ENCODE measurements at places on chromosomes 12 and 14. TPM values are rescaled to one million over a fixed set of nuclear protein-coding genes. Genes with fewer than 3 reads are reported as not detected.
A peak's percentile ranks its signal among the peaks of the same experiment; 100 is the strongest.

DNA sequence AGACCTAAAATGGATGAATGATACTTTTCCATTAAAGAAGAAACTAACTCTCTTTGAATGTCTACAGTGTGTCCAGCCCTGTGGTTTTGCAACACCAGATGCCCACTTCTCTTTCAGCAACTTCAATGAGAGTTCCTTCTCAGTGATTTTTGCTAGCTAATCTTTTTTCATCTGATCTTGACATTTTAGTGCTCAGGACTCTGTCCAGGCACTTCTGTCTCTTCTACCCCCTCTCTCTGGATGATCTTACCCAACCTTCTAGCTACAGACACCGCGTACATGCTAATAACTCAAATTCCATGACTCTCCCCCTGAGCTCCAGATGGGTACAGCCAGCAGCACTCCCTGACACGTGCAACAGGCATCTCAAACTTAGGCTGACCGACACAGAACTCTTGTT, 161.1 kb upstream of the FOXN3 start:
- no peak for DNase-seq

DNA sequence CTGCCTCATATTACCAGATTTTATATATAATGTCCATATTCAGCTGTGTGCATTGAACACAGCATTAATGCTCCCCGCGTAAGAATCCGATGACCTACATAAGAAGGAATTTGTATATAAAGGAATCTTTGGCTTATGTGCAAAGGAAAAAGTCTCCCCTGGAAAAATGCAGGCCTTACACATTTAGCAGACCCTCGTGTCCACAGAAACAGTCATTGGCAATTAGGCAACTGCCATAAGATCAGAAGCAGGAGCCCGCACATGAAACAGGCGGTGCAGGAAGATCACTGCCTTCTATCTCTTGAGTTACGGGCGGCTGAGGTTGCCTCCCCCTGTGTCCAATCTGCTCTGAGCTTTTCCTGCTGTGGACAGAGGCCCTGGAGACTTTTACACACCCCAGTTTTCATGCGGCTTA, 63.2 kb upstream of the RFX4 start:
- no peak for DNase-seq

DNA sequence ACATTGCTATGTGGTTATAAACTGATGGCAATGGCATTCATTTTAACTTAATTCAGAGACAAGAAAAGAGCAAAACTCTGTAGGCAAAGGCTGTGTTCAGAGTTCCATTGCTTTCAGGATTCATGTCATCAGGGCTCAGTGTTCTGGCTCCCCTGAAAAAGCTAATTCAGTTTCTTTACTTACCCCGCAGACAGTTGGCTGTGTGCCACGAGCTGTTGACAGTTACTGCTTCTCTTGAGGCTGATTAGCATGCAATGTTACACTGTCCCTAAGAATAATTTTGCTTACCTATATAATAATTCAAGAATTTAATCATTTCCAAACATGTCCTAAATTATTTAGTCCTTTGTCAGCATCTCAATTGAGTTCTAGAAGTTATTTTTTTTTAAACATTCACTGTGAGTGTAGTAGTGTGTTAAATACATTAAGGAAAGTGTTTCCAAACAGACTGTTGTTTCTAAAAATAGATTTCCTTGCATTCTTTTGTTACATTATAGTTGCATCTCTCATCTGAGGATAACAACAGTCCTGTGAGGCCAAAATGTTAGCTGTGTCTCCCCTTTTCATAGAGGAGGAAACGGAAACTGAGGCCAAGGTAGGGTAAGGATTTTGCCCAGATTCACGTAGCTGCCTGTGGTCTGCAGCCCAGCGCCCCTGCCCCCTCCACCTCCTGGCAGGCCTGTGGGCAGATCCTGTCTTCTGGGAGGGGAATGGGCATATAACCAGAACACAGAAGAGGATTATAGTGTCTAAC, 98.6 kb downstream of the PELI2 start:
- DNase-seq, result no peak

- DNase-seq, result no peak
Measured at GRCh38 chr12:122825773-122826724, 9.2 kb upstream of the HIP1R start.

Gene PRORP
- total RNA-seq, result 44.9 TPM

DNA sequence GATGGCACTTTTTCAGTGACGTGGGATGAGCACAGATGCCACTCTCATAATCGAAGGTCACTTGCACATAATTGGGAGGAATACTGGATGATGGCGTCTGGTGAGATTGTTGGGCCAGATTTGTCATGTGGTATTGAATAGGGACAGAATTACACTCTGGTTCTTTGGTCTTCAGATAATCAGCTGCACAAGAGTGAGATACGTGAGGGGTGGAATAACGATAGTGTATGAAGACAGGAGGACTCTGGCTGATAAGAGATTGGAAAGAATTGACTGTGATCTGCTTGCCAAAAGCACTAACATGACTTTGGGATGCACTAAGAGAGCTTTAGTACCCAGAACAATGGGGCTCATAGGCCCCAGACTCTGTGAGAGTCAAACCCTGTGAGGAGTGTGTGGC, 7.0 kb upstream of the RABGGTA start:
- DNase-seq, result no peak

Gene RITA1
- total RNA-seq, result 14.7 TPM

GRCh38 chr14:38528582-38528981, 272.7 kb upstream of the CLEC14A start:
- DNase-seq, result no peak

DNA sequence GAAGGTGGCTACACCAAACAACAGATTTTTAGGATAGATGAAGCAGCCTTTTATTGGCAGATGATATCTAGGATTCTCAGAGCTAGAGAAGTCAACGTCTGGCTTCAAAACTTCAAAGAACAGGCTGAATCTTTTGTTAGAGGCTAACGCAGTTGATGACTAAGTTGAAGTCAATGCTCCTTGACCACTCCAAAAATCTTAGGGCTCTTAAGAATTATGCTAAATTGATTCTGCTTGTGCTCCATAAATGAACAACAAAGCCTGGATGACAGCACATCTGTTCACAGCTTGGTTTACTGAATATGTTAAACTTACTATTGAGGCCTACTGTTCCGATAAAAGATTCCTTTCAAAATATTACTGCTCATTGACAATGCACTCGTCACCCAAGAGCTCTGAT, 13.0 kb upstream of the CDKN3 start:
- DNase-seq, result no peak

- no peak for DNase-seq
Measured at GRCh38 chr12:115968211-115968610, 309.3 kb downstream of the MED13L start.

Gene HECTD4
- 39.4 TPM for total RNA-seq

DNA sequence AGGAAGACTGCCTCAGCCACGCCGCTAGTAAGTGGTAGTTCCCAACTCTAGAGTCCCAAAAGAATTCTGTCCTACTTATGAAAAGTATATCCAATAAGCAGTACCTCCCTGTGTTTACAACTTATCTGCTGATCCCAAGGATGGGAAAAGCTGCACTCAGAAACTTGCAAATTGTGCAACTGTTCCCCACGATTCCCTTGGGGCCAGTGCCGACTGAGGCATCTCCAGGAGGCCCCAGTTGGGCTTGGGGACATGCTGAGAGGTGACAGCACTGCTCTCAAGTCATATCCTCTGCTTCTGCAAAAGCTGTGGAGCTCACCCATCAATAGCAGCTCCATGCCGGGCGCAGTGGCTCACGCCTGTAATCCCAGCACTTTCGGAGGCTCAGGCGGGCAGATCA, 23.7 kb downstream of the SPRING1 start:
- no peak for DNase-seq

GRCh38 chr14:91047174-91047753, 13.2 kb downstream of the RPS6KA5 start:
- no peak for DNase-seq

DNA sequence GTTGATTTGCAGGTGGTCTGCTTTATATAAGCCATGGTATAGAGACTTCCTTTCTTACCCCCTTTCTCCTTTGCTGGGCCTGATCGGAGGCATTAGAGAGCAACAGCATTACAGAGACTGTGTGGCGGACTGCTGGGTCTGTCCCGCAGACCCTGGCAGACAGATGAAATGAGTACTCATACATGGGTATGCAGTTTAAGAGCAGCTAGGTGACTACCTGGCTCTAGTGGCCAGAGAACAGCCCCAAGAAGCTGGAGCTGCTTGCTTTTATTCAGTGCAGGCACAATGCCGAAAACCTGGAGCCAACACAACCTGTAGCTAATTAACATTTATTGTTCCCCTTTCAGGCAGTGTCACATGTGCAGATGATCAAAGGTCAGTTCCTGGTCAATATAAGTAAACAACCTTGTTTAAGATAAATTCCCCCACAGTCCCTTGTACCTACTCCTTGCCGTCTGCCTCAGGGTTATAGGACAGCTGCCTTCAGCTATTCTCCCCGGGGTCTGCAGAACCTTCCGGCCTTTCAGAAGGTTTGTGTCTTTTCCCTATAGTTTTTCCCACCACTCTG, 160.0 kb downstream of the TRHDE start:
- no peak for DNase-seq

Gene TSHR
- 1.6 TPM for total RNA-seq

DNA sequence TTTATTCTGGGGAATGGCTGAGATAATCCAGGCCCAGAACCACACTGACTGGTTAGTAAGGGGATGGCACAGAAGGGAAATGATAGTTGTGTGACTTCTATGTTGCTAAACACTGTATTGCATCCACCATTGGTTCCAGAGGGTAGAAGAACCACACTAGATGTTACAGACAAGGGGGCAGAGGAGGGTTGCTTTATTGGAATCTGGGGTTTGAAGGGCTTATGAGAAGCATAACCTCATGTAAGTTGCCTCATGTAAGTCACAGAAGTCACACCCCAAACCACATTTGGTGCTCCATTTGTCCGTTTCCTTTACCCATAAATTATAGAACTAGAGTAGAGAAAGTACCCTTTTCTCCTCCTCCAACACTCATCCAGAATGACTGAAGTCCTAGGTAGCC, 5.5 kb upstream of the PSMA6 start:
- no peak for DNase-seq

Gene LLPH
- total RNA-seq, result 33.3 TPM

DNA sequence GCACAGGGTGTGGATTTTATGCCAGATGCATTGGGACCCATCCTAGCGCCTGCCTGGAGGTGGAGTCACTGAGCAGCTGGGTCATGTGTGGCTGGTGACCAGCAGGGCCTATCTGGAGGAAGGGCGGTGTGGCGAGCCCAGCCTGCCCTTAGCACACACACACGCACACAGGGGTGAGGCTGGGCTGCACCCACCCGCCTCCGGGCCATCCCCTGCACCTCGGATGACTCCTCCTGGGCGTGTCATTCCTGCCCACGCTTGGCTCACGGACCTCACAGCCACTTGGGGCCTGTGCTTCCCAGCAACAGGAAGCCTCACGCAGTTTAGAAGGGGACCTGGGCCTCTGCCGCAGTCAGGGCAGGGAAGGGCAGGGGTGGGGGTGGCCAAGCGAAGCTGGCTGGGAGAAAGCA, 36.2 kb upstream of the FZD10 start:
- DNase-seq, result no peak

DNA sequence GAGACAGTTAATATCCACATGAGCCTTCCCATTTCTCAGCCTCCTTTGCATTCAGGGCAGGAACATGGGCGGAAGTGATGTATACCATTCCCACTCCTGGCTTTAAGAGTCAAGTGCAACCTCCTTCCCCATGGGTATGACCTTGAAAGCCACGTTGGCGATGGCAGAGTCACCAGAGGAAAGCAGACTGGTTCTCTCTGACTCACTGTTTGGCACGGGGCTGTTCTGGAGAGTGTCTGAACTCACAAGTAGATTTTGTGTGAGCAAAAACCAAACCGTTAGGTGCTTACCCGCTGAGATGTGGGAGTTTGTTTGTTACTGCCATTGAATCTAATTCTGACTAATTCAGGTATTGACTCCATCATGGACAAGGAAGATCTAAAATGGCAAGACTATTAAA, 36.7 kb upstream of the PZP start:
- DNase-seq, result peak; percentile 55

GRCh38 chr12:66354291-66354690, 52.0 kb downstream of the HELB start:
- DNase-seq, result no peak

DNA sequence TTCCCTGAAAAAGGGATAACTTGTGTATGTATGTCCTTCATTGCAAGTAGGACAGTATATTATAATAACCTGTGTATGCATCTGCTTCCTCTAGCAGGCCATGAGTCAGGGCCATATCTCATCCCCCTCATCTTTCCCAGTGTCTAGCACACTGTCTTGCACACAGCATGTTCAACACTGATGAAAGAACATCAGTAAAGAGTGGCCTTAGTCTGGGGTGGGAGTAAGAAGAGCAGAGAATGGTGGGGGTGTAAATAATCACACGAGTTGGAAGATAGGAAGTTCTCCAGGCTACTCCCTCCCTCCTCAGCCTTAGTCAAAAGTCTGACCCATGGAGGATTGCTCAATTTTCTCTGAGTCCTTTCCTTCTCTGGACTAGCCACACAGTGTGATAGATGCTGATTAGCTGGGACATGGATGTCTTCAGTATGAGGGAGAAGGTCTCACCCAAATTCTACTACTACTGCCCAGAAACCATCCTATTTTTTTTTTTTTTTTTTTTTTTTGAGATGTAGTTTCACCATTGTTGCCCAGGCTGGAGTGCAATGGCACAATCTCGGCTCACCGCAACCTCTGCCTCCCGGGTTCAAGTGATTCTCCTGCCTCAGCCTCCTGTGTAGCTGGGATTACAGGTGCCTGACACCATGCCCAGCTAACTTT, 14.6 kb upstream of the SP1 start:
- DNase-seq, result no peak

DNA sequence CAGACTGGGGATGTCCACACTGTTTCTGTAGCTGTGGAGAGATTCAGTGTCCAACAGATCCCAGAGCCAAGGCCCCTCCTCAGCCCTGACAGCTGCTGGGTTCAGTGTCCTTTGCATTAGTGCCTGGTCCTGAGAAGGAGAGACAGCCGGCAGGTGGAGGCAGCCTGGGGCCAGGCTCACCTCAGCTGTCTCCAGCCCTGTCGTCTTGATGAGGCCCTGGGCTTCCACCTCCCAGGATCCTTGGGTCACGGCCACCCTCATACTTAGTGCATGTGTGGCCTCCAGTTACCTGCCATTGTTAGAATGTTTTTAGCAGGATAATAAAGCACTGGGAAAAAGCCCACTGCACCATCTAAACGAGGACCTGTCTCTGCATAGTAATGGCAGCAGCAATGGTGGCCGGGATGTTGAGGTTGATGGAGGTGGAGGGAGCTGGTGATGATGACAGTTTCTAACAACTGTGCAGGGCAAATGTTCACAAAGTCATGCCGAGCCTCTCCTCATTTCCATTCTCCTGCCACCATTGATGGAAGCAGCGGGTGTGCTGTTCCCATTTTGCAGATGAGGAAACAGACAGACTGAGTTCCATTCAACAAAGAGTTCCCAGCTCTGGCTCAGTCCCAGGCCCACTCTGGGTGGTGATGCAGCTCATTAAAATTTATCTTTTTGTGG, 17.7 kb downstream of the ASB2 start:
- DNase-seq, result no peak

GRCh38 chr14:90491221-90491885, 94.5 kb downstream of the CALM1 start:
- peak; percentile 5 for DNase-seq

DNA sequence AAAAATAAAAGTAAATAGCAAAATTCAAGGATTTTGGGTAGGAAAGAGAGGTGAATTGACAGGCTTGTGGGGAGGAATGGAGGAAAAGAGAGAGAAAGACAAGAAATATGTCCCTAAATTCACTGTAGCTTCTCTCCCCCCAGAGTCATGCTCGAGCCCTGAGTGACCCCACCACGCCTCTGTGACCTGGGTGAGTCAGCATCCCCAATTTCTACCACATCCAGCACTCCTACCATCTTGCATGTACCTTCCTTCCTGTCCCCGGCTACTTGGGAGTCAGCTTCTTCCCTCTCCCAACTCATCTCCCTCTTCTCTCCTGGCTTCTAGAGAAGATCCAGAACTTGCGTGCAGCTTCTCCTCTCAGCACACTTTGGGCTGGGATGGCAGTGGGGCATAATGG, 9.8 kb downstream of the ZNF219 start:
- DNase-seq, result no peak
